ENCODE measurements at places on chromosomes 11 and 22.

GRCh38 chr11:61699737-61700160 is 19.6 kb downstream of the DAGLA start:
- DNase-seq: no peak

DNA sequence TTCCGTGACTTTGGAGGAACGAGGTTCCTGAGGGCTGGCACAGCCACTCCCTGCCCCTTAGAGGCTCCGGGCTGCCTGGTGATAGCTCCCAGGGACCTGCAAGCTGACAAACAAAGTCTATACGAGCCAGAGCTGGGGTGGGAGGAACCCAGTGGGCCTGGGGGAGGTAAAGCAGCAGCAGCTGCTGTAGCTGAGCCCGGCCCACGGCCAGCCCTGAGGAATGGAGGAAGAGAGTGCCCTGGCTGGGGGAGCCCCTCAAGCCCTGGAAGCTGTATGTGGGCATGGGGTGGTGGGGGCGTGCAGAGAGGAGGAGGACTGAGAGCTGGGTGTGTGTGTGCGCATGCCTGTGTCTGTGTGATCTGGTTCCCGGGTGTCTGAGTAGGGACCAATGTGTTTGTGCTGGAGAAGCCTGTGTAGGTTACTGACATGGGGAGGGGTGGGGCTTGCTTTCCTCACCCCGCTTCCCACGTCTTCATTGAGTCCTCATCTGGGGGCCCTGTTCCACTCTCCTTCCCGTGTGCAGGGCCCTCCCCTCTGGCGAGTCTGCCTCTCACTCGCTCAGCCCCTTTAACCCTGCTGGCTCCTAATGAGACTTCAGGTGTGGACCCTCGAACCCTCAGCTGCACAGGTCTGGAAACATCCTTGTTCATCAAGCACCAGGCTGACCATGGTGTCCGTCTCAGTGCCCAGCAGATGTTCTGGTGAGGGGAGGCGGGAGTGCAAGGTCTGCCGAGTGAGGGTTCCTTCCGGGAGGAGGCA is 10.8 kb downstream of the ST3GAL4 start:
- no peak for DNase-seq

GRCh38 chr22:35393116-35394010 is 6.6 kb upstream of the MCM5 start:
- no peak for DNase-seq

GRCh38 chr11:35721651-35722282 is 59.2 kb downstream of the TRIM44 start:
- DNase-seq: no peak
